Kidney (tissue), 22 donors: ENCODE measurements at places on chromosomes 4 and X. TPM values are rescaled to one million over a fixed set of nuclear protein-coding genes. Genes with fewer than 3 reads are reported as not detected.

DCAF4L1 gene
- polyA plus RNA-seq, result 0.28 TPM

KLHL4 gene
- 0.49 TPM for polyA plus RNA-seq

HSFX4 gene
- not detected for polyA plus RNA-seq

GLRA3 gene
- 0.13 TPM for polyA plus RNA-seq

SPANXN3 gene
- not detected for polyA plus RNA-seq

NLGN4X gene
- 0.41 TPM for polyA plus RNA-seq

STATH gene
- not detected for polyA plus RNA-seq

PNMA3 gene
- 4.3 TPM for polyA plus RNA-seq

PORCN gene
- polyA plus RNA-seq, result 11.7 TPM

LEF1 gene
- polyA plus RNA-seq, result 5.1 TPM

TMEM271 gene
- polyA plus RNA-seq, result not detected

CLCN3 gene
- 16.6 TPM for polyA plus RNA-seq

KLF8 gene
- polyA plus RNA-seq, result 6.1 TPM

GPR143 gene
- polyA plus RNA-seq, result 8.7 TPM

ARMCX4 gene
- 6.5 TPM for polyA plus RNA-seq

LRP2BP gene
- 0.99 TPM for polyA plus RNA-seq

USP27X gene
- polyA plus RNA-seq, result 3.3 TPM

PLK4 gene
- polyA plus RNA-seq, result 0.56 TPM

DUSP21 gene
- polyA plus RNA-seq, result not detected

FAM241A gene
- polyA plus RNA-seq, result 1.9 TPM

SRPX gene
- polyA plus RNA-seq, result 6.1 TPM

CT45A3 gene
- not detected for polyA plus RNA-seq

PTCHD1 gene
- not detected for polyA plus RNA-seq

EGFL6 gene
- 0.43 TPM for polyA plus RNA-seq

TMEM255A gene
- polyA plus RNA-seq, result 2.8 TPM

CSAG1 gene
- polyA plus RNA-seq, result not detected

GPC3 gene
- 52.5 TPM for polyA plus RNA-seq

ZNF330 gene
- polyA plus RNA-seq, result 32.1 TPM

ZNF157 gene
- 0.17 TPM for polyA plus RNA-seq

MTMR8 gene
- 1.3 TPM for polyA plus RNA-seq

AVPR2 gene
- 22.1 TPM for polyA plus RNA-seq

SLC38A5 gene
- polyA plus RNA-seq, result 2.9 TPM

RTL3 gene
- not detected for polyA plus RNA-seq

FAM53A gene
- 1.2 TPM for polyA plus RNA-seq
